ENCODE measurements at places on chromosomes 1 and 21.
A peak's percentile ranks its signal among the peaks of the same experiment; 100 is the strongest.

DNA sequence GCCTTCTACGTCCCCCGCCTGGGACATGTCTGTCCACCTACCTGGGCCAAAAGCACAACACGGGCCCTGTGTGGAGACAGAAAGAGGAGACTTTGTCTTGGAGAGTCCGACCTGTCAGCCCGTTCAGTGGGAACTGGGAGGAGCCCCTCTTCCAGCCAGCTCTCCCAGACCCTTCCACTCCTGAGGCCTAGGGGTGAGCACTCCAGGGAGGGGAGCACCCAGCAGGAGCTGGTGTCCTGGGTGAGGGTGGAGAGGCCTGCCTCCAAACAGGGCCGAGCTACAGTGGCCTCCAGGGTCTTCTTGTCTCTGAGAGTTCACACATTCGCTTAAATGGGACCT, 546 bp downstream of the SPOCD1 start:
- no peak for DNase-seq

- no peak for DNase-seq
Observed at GRCh38 chr1:79773385-79773784, 766.9 kb upstream of the ADGRL4 start.

- no peak for DNase-seq
Observed at GRCh38 chr1:110235834-110236682, 25.9 kb downstream of the KCNC4 start.

- no peak for DNase-seq
Observed at GRCh38 chr1:56436912-56437417, 142.4 kb downstream of the PLPP3 start.

DNA sequence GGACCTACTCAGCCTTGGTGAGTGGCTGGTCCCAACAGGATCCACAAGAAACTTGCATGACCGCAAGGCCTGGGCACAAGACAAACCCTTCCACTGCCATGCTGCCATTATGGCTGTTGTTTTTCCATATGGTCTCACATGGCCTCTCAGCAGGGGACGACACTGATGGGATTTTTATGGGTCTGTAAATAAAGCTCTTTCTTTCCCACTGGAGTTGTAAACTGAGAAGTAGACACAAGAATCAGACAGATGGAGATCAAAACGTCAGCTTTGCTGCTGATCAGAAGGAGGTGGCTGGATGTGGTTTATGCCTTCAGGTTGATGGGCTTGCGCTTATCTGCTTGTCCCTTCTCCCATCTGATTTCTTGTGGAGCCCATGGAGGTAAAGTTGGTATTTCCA, 138.1 kb upstream of the KCNJ6 start:
- no peak for DNase-seq

GRCh38 chr1:109719337-109719837, 7.3 kb downstream of the GSTM5 start:
- no peak for DNase-seq

- DNase-seq: no peak
Observed at GRCh38 chr1:59272507-59272906, 24.4 kb upstream of the FGGY start.

DNA sequence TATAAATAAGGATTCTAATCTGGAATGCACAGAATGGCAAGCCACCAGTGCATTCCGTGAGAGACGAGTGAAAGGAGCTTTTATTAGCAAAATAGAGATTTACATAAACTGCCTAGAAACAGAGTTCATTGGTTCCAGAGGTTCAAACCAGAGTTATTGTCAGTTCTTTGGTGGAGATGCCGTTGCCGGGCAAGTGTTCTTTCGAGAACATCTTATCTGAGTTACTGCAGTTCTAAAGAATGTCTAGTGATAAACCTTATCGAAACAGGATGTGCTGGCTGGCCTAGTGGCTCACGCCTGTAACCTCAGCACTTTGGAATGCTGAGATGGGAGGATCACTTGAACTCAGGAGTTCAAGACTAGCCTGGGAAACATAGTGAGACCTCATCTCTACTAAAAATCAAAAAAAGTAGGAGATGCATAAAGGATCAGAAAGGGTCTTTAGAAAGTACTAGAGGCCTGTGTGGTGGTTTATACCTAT, 19.9 kb upstream of the EVI5 start:
- no peak for DNase-seq

GRCh38 chr1:161140755-161141400, 8.4 kb upstream of the DEDD start:
- no peak for DNase-seq

DNA sequence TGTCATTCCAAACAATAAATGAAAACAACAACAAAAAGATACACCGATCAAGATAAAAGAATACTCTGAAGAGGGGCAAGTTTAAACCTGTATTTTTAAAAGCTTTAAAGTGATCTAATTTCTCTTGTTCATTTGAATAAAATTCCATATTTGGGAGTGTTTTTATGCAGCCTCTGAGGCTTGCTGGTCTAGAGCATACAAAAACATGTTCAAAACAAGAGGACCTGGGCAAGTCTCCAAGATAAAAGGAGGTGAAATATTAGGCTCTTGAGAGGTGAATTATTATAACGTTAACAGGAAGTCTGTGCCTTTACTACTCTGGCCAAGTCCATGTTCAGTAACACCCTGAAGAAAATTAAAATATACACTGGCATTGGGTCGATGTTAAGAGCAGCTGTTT, 20.1 kb downstream of the URB1 start:
- DNase-seq: no peak

DNA sequence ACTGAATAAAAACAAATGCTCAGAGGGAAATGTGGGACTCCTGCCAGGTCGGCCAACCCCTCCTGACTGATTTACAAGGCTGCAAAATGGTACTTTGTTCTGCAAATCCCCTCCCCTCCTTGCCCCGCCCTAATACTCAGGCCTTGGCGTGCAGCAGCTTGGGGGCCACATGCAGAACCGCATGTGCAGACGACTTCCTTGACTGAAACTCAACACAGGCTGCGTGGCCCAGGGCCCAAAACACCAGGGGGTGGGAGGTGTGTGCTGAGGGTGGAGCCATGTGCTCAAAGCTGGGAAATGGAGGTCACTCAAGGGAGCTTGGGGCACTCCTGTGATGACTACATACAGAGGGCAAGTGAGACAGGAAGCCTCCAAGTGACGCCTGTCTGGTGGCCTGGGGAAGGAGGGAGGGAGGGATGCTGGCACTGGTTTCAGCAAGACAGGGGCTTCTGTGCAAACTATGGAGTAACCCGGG, 87.2 kb downstream of the MRPL37 start:
- DNase-seq: peak; percentile 82

Measured in naive thymus-derived CD4-positive, alpha-beta T cell (primary cell).